ENCODE measurements at places on chromosomes 7 and 10.
A peak's percentile ranks its signal among the peaks of the same experiment; 100 is the strongest.

DNA sequence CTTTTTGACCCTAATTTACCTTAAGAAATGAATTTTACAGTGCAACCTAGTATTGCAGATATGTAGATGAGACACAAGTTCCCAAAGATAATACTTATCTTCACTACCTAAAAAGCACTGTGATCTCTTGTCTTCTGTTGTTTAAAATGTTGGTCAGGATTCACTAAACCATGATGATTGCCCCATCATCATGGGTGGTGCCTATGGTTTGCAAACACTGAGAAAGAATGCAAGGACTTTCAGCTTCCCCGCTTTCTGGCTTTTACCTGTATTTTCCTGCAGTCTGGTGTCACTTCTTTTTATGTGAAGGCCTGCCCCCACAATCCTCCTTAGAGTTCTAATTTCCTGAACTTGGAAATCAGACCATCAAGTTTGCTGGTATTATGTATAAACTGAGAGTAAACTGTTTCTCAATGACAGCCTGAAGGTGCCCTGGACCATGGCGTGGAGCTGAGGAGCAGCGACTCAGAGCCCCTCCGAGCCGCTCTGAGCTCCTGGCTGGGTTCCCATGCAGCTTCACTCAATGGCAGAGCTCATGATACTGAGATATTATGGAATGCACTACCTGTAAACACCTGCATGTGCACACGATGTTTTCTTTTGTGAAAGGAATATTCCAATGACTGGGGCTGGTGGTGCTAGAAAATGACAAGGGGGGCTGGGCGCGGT lies 118.4 kb upstream of the EFCAB10 start:
- DNase-seq, result no peak

- no peak for DNase-seq
Observed at GRCh38 chr10:5291501-5292195, 73.1 kb upstream of the UCN3 start.

DNA sequence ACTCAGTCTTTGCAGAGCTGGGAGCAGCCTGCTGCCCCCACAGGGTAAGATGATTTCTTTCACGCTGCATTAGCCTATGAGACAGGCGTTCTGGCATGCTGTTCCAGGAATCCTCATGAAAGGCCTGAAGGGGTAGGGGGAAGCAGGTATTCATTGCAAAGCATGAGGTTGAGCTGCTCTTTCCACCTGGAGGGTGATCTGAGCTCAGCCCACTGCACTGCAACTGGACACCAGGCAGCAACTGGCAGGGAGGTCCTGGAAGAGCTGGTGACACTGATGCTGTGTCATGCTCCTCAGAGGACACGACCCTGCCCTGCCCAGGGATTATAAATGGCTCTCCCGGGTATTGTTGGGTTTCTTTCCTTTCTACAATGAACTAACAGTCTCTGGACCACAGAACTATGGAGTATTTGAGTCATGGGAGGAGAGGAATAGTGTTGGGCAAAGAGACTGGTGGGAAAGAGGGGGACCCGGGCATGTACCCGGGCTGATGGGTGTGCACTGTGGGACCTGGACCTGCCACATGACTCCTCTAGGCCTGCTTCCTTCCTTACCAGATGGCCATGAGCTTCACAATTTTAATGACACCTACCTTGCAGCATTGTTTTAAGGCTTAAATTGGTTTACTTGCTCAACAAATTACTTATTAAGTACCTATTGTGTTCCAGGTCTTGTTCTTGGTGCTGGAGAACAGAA lies 24.3 kb downstream of the SLC25A28 start:
- DNase-seq, result no peak

- DNase-seq, result no peak
Observed at GRCh38 chr10:80480852-80481251, 26.7 kb downstream of the TSPAN14 start.

GRCh38 chr7:119783799-119784198 lies 489.2 kb upstream of the KCND2 start:
- DNase-seq, result no peak

GRCh38 chr7:150751702-150752101 lies 14.5 kb downstream of the GIMAP5 start:
- no peak for DNase-seq

GRCh38 chr7:22653951-22654350 lies 73.0 kb upstream of the IL6 start:
- DNase-seq, result no peak

DNA sequence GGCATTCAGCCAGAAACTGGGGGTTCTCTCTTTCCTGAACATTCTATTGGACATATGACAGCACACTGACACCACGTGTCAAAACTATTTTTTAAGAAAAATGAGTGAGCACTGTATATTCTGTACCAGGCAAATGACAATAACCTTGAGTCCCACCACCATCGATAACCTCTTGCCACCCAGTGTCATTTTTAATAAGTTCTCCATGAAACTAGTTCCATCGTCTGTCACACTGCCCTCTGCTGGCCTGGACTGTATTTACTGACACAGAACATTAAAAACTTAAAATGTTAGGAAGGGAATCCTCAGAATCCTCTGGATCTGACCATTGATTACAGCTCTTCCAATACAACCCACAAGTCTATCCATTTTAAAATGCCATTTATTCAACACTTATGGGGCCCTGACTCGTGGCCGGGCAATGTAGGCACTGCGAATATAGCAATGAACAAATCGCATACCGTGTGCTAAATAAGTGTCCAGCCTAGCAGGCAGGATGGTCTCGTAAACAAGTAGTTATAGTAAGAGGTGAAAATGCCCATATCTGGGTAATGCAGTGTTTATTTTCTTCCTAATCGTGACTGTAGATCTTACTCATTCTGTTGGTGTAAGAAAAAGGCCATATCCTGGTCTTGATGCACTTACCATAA lies 35.9 kb upstream of the CACNB2 start:
- peak; percentile 41 for DNase-seq

DNA sequence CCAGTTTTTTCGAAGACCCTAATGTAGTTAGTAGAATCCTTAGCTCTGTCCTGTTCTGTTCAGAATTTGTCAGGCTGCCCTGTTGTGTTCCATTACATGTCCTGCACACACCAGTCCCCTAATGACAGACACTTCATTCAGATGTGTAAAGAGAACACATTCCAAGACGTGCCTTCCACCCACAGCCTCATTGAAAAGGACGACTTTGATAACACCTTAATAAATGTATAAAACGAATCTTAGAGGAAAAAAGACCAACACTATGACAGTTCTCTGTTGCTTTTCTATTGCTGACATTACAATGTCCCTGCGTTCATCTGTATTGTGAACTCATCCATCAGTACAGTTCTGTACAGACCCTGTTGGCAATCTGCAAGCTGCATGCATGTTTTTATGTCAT lies 3.5 kb downstream of the LRRTM3 start:
- DNase-seq, result no peak

GRCh38 chr10:123635745-123636144 lies 30.4 kb upstream of the GPR26 start:
- no peak for DNase-seq

DNA sequence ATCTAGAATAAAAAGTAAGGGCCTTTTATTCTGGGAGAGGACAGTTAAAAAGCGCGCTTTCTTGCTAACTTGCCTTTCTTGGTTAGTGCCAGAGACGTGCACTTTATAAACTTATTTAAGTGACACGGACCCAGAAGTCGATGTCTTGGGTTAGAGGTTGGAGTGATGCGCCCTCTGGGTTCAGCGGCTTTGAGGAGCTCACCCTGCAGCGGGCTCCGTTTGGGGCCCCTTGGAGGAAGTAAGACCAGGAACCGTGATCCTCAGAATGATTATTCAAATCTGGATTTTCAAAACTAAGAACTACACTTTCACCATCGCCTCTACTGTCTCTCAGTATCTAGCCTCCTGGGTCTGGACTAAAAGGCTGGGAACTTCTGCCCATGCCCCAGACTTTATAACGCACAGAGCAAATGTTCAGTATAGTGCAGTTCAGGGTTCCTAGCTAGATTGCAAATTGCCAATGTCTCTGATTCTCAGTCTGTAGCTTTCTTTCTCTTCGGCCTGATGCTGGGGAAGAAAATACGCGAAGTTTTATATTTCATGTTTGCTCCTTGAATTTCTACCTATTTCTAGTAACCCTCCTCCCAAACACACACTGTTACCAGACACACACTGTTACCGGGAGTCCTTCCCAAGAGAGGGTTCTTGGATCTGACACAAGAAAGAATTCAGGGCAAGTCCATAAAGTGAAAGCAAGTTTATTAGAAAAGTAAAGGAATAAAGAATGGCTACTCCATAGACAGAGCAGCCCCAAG lies 18.6 kb upstream of the SMO start:
- DNase-seq, result no peak

- no peak for DNase-seq
Observed at GRCh38 chr10:130025811-130026485, 61.9 kb upstream of the EBF3 start.

DNA sequence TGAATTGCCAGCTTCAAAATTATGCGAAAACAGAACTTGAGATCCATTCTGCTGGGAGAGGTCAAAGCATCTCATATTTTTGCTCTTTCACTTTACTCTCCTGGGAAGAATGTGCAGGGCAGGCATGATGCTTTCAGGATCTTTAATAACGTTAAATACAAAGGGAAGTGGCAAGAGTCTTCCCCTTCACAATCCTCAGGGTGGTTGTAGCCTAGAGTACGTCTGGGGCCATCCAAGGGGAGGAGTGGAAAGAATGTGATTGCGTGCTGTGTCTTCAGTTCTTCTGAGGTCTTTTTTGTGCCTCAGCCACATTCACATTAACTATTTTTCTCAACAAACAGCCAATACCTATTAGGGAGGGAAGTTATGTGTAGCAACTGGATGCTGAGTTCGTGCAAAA lies 207.3 kb downstream of the HGF start:
- DNase-seq, result no peak

GRCh38 chr10:130137090-130137448 lies 878 bp downstream of the GLRX3 start:
- no peak for DNase-seq

DNA sequence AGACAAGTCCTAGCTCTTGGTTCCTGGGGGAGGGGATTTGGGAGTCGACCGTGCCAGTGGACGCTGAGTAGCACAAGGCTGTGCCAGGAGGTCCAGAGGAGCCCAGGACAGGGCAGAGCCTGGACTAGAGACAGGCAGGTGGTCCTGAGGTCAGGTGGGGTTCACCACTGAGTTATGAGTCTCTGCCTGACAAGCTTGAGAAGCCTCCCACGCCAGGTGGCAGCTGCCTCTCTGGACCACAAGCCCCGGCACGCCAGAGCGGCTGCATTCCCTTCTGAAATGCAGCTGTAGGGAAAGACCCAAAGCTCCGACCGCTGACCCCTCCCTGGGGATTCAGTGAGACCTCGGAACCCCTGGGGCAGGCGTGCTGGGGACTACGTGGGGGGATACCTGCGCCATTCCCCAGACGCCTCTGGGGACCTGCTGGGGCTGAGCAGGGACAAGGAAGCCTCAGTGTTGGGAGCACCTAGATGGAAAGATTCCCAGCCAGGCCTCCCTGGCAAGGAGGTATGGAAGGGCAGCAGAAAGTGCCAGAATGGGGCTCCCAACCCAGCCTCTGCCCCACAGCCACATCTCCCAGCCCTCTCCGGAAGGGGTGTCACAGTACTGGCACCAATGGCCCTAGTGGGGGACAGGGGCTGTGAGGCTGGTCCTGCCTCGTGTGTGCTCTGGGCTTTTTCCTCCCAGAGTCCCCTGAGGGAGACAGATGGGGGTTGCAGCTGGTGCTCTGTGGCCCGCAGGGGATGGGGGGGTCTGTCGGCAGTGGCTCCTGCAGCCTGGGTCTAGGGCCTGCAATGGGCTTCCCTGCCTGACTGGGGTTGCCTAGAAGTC lies 29.0 kb downstream of the PDGFA start:
- no peak for DNase-seq

DNA sequence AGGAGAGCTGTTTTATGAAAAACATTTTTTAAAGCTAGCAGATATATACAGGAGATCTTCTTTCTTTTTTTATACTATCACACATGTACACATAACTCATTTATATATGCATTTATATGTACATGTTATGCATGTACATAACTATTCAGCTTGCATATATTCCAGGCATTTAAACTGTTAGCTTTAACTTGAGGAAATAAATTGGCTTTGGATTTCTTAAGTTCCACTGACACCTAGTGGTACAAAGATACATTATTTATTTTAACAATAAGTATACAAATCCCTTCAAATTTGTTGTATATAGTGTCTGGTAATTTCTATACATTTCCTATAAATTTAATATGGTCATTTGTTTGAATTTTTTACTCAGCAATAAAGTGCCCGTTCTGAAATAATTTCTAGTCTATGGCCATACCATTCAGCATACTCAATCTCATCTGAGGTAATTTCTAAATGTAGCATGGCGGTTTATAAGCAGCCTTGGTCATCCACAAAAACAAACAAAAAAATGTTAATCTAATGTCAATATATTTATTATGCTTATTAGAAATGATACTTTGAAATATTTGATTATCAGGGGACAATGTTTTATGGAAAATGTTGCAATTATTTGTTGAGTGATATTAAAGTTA lies 11.6 kb downstream of the ZDHHC6 start:
- DNase-seq, result no peak

DNA sequence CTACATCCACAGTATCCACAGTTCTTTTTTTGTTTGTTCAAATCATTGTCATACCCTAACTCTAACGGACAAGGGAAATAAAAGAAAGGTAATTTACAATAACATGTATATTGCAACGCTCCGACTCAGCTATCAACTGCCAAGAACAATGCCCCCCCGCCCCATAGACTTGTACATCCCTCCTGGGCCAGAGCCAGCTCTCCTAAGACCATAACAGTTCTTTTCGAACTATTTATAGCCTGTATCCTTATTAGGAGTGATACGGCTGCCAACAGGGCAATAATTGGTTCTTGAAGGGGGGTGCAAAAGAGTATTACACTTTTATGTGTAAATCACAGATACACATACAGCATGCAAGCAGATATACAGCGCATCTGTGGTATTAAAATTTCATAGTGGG lies 495.7 kb downstream of the GALNT17 start:
- no peak for DNase-seq

GRCh38 chr10:123604506-123604905 lies 61.6 kb upstream of the GPR26 start:
- no peak for DNase-seq

DNA sequence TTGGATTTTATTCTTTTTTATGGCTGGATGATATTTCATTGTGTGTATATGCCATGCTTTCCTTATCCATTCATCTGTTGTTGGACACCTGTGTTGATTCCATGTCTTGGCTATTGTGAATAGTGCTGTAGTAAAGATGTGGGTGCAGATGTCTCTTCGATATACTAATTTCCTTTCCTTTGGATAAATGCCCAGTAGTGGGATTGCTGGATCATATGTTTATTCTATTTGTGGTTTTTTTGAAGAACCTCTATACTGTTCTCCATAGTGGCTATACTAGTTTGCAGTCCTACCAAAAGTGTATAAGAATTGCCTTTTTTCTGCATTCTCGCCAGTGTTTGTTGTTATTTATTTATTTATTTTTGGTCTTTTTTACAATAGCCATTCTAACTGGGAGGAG lies 159.8 kb downstream of the WNT2 start:
- DNase-seq, result no peak

- no peak for DNase-seq
Observed at GRCh38 chr7:122883049-122883680, 3.1 kb downstream of the CADPS2 start.

GRCh38 chr10:120950051-120950561 lies 98.9 kb downstream of the WDR11 start:
- no peak for DNase-seq

- DNase-seq, result no peak
Observed at GRCh38 chr10:4243651-4244050, 458.6 kb upstream of the KLF6 start.

GRCh38 chr7:94400022-94400421 lies 5.3 kb downstream of the COL1A2 start:
- DNase-seq, result no peak

GRCh38 chr7:38561166-38561565 lies 70.0 kb downstream of the AMPH start:
- DNase-seq, result no peak

Data from uterus (tissue), 4 donors.